ENCODE measurements at places on chromosomes 5 and 9.
A peak's percentile ranks its signal among the peaks of the same experiment; 100 is the strongest.

DNA sequence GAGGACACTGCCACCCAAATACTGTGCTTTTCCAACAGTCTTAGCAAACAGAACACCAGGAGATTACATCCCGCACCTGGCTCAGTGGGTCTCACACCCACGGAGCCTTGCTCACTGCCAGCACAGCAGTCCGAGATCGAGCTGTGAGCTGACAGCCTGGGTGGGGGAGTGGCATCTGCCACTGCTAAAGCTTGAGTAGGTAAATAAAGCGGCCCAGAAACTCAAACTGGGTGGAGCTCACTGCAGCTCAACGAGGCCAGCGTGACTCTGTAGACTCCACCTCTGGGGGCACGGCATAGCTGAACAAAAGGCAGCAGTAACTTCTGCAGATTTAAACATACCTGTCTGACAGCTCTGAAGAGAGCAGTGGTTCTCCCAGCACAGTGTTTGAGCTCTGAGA, 28.8 kb downstream of the EPB41L4A start:
- DNase-seq: no peak

DNA sequence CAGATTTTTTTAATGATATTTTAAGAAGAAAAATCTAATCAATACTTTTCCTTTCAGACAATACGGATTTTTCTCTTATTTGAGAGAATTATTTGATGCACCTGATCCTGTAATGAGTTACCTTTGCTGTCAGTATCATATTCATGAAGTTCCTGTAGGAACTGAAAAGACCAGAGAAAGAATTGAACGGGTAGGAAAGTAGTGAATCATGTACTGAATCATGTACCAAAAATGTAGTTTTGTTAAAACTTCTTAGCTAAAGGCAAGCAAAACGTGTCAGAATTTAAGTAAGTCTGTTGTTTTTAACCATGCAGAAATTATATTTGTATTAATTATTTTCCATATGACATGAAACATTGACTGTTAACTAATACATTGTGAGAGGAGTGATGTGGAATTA, 56.6 kb downstream of the SMC5 start:
- DNase-seq: peak; percentile 27

DNA sequence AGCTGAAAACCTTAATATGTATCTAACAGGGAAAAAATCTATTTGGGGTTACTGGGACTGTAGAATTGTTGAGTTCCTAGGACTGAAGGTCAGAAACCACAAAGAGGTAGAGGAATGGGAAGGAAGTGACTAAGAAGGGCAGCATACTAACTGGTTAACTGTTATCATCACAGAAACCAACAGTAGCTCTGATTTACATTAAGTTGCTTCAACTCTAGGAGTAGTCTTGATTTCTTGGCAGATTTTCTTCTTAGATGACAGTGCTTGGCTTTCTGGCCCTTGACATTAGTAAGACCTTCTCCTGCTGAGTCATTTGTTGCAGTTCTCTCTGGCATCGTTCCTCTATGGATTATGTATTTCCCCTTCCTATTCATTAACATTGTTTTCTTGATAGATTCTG, 116.1 kb upstream of the RASA1 start:
- DNase-seq: peak; percentile 86

DNA sequence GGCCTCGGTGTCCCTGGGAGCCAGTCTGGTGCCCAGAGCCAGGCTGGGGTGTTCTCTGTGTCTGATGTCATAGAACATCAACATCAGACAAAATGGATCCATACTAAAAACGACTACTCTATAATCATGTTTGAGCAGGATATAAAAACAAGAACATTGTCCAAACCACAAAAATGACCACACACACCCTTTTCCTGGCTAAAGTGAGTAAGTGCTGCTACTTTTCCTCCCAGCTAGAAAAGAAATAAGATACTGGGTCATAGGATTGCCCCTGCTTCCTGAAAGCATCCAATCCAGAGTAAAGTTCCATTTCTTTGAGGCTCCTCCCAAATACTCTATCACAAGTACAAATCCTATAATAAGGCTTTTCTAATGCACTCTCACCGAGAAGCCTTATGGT, 19.7 kb upstream of the TRAF1 start:
- peak; percentile 59 for DNase-seq

DNA sequence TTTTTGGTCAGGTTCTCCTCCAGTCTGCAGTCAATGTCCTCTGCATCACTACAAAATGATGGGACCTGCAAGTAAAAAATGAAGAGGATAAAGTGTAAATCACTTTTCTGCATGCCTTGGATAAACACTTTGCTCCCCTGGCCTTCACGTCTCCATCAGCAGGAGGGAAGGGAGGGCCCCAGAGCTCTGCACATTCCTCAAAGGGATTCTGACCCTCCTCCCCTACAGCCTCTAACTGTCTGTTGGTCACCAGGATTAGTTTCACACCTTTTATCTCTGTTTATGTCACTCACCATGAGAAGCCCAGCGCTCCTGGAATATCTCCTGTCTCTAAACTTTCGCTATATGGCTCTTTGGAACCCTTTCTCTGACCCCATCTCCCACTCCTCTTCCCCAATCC, 103.3 kb downstream of the SVEP1 start:
- DNase-seq: no peak

GRCh38 chr5:1669276-1670155, 130.1 kb downstream of the MRPL36 start:
- DNase-seq: no peak

DNA sequence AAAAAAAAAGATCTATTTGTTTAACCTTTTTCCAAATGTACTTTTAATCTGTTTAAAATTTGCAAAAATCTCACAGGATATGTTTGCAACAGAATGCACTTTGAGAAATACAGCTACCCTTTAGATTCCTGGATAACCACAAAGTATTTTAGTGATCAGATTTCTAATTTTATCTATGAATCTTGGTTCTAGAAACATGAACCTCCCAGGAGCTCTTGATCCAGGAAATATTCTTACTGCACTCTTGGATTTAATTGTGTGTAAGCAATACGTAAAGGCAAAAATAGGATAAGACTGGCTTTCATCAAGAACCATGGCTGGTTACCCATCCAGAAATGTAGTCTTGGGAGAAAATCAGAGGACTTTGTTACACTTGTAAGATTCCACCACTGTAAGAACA, 1581.8 kb upstream of the WWC1 start:
- no peak for DNase-seq

DNA sequence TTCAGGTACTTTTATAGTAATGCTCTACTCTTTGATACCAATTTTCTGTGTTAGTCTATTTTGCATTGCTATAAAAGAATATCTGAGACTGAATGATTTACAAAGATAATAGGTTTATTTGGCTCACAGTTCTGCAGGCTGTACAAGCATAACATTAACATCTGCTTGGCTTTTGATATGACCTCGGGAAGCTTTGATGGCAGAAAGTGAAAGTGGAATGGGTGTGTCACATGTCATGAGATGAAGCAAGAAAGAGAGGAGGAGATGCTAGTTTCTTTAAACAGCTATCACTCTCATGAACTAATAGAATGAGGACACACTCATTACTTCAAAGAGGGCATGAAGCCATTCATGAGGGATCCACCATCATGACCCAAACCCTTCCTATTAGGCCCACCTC, 270.9 kb upstream of the IL12B start:
- peak; percentile 39 for DNase-seq

DNA sequence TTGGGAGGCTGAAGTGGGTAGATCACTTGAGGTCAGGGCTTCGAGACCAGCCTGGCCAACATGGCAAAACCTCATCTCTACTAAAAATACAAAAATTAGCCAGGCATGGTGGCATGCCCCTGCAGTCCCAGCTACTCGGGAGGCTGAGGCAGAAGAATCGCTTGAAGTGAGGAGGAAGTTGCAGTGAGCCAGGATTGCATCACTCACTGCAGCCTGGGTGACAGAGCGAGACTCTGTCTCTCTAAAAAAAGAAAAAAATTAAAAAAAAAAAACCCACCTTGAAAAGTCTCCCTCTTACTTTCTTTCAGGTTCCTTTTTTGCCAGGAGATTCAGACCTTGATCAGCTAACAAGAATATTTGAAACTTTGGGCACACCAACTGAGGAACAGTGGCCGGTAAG, 34.2 kb downstream of the CDK7 start:
- DNase-seq: no peak

GRCh38 chr5:90495146-90495545, 20.5 kb downstream of the POLR3G start:
- no peak for DNase-seq

- DNase-seq: peak; percentile 95
Measured at GRCh38 chr5:115948091-115948534, 14.2 kb upstream of the LVRN start.

- peak; percentile 71 for DNase-seq
Measured at GRCh38 chr9:69919461-69920061, 98.9 kb downstream of the CFAP95 start.

DNA sequence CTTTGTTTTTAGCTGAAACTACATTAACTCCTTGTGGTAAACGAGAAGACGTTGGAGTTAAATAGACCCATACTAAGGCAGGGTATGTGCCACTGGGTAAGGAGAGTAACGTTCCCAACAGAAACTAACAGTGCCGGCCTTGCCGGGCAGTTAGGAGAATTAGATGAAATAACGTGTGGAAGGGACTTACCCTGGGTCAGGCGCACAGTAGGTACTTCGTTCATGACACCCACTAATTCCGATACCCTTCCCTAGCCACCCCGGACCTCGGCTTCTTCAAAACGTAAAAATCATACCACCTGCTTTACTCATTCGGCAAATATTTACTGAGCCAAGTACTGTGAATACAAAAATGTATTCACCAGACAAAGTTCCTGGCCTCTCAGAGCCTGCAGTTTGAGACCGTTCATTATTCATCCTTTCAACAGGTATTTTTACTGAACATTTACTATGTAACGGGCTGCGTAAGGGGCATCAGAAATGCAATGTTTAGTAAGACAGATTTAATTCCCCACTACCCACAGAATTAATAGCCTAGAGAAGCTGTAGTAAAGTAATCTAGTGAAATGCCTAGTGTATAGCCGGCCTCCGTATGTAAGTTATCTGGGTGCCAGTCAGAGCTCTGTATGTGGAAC, 3.2 kb upstream of the SMIM23 start:
- DNase-seq: no peak

GRCh38 chr9:95627802-95628201, 111.0 kb upstream of the PTCH1 start:
- DNase-seq: no peak

DNA sequence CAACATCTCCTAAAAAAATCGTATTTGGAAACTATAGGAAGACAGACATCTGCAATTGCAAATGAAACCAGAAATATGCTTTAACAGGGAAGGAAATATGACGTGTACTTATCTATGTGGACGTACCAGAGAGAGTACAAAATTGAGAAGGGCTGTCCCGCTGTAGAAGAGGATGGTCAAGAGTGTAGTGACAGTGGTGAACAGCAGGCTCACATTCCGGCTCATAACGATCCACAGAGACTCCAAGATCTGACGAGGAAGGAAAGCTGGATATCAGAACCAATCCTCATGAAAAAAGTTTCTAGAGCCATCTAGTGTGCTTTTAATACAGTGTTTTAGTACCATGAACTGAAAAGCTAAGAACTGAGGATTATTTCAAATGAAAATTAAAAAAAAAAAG, 37.1 kb upstream of the CTNNAL1 start:
- no peak for DNase-seq

All from AG10803 (cell line).